Activated T-helper 17 cell treated with anti-CD3 and anti-CD28 coated beads, Interleukin-2, amount 50 U/mL, for 72 hours (primary cell): ENCODE measurements at places on chromosomes 3 and 15.

- peak; percentile 71 for ATAC-seq
Measured at GRCh38 chr3:143971359-143972154, at the start of gene DIPK2A. Gene DIPK2A, plus strand, starts transcription at chr3:143971823. Its CDS starts 510 bp downstream, at chr3:143972333.

GRCh38 chr15:76178296-76179000, 118.7 kb downstream of the TMEM266 start:
- ATAC-seq = no peak

- ATAC-seq = no peak
Measured at GRCh38 chr3:180176059-180176458, 139.3 kb upstream of the PEX5L start.

GRCh38 chr15:84023636-84024035, 211.9 kb upstream of the GOLGA6L4 start:
- no peak for ATAC-seq

DNA sequence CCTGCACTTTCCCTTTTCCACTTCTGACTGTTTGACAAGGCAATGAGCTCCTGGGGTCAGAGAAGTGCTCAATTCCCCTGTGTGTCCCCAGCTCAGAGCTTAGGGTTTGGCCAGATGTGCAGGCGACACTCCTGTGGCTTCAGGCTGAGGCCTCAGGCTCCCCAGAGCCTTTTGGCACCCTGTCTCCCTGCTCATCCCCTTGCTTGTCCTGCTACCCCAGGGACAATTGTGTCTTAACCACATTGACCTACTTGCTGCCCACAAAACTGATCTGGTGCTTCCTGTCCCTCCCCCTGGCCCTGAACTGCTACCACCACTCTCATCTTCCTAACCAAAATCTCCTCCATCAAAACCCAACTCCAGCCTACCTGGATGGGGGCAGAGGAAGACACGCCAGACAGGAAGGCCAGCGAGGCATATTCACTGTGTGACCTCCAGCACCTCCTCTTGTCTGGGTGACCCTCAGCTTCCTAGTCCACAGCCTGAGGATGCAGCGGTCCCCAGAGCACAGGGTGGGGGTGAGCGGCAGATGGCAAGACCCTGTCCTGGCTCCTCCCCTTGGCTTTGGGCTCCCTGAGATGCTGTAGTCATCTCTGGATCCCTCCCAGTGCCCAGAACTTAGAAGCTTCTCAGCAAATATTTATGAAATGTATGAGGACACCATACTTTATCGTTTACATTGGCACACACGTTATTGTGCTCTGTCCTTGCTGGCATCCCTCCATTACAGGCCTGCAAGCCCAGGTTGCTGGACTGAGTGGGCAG, 98.9 kb upstream of the SLC6A6 start:
- ATAC-seq = peak; percentile 69

- ATAC-seq = peak; percentile 62
Measured at GRCh38 chr3:111326144-111326995, 215.6 kb upstream of the CD96 start.

- ATAC-seq = no peak
Measured at GRCh38 chr3:130692455-130692854, 54.2 kb downstream of the PIK3R4 start.

- ATAC-seq = peak; percentile 98
Measured at GRCh38 chr3:42556089-42556632, 25.6 kb downstream of the SEC22C start.

DNA sequence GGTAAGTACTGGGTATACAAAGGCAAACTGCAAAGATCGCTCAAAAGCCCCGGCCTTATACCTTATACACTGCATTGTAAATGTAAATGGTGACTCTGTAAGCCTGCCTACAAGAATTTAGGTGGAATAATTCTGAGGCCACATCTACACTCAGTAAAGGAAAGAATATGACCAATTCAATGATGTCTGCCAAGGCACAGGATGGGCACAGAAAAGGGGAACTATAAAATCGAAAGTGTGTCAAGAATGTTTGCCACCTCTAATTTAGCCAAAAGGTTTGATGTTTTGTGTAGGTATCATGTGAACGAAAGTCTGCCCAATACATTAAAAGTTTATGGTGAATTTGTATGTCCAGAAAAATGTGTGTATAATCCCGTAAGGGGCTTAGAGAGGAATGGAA, 96.1 kb downstream of the FOXP1 start:
- peak; percentile 13 for ATAC-seq

GRCh38 chr3:52046186-52046901, 10.0 kb downstream of the DUSP7 start:
- ATAC-seq = no peak

DNA sequence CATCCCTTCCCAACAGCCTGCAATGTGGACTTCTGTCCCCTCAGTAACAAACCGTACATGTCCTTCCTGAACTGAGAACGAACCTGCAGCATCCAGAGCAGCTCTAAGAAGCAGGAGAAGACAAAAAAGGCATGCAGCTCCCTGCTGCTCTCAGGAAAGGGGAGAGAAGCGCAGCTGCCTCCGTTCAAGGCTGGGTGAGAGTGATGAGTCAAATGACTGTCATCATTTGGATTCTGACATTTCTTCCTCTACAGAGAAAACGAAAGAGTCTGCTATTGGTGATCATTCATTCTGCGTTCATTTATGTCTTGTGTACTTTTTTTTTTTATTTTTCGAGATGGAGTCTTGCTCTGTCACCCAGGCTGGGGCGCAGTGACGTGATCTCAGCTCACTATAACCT, 677.8 kb downstream of the FHIT start:
- no peak for ATAC-seq

- no peak for ATAC-seq
Measured at GRCh38 chr3:71397046-71397445, 186.5 kb downstream of the FOXP1 start.

GRCh38 chr15:92011611-92012367, 158.3 kb downstream of the SLCO3A1 start:
- peak; percentile 54 for ATAC-seq

- ATAC-seq = no peak
Measured at GRCh38 chr3:196336319-196337145, 1.7 kb downstream of the TM4SF19 start.

- peak; percentile 70 for ATAC-seq
Measured at GRCh38 chr3:9862391-9863057, 17.5 kb downstream of the CIDEC start.
